Activated T-helper 2 cell treated with anti-CD3 and anti-CD28 coated beads, Interferon-gamma antibody, Interleukin-2, Interleukin-4, amounts not matched to agents 10 μg/mL and 5 μg/mL and 100 μg/mL, durations not matched to agents 14 hours and 24 hours and 36 hours (primary cell): ENCODE measurements at places on chromosomes 7 and 10. TPM values are rescaled to one million over a fixed set of nuclear protein-coding genes. Genes with fewer than 3 reads are reported as not detected.

DNA sequence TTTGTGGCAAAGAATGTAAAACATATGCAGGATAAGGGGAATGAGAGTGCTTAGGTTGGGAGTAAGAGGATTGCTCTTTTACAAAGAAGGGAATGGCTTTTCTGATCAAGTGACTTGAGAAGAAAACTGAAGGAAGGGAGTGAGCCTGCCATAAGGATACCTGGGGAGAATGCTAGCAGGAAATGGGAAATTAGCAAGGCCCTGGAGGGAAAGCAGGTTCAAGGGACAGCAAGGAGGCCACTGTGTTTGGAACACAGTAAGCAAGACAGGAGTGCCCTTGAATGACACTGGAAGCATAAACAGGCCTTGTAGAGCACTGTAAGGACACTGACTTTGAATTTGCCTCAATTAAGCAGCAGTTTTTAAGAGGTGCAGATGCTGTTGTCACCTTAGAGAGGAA lies 1069.9 kb downstream of the DNAJB9 start:
- H3K36me3 ChIP-seq, result no peaks in the 10 kb centered on the region
- H3K4me1 ChIP-seq, result no peaks in the 10 kb centered on the region
- no peaks in the 10 kb centered on the region for H3K27me3 ChIP-seq
- no peak for DNase-seq
- no peak overlapping the region for H3K4me3 ChIP-seq

Gene ADRA2A
- not detected in 2 replicates for total RNA-seq

DNA sequence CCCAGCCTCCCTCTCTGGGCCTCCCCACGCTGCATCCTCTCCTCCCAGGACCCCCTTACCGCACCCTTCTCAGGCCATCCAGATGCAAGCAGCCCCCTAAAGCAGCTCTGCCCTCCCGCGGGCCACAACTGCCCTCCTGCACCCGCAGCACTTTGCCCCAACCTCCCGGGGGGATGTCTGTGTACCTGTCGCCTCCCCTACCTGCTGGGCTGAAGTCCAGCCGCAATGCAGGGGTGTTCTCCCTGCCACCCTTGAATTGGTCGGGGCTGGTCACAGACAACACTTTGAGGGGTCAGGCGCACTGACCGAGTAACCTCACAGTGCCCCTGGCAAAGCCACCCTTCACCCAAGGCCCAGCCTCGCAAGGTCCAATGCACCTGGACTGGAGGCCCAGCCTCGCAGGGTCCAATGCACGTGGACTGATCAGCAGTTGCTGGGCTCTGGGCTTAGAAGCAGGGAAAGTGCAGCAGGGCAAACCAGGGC lies 8.3 kb upstream of the CALML5 start:
- no peaks in the 10 kb centered on the region for H3K36me3 ChIP-seq
- no peaks in the 10 kb centered on the region for H3K4me1 ChIP-seq
- H3K27ac ChIP-seq, result no peak overlapping the region
- no peak for DNase-seq
- H3K4me3 ChIP-seq, result no peak overlapping the region

- peaks cover 7% of the 10 kb centered on the region for H3K4me1 ChIP-seq
- DNase-seq, result no peak
- H3K27ac ChIP-seq, result no peak overlapping the region
- H3K4me3 ChIP-seq, result no peak overlapping the region
- H3K27me3 ChIP-seq, result peaks cover 35% of the 10 kb centered on the region
Measured at GRCh38 chr7:1403638-1404459, 55.4 kb downstream of the MICALL2 start.

Gene ABCA13
- 0.02 and 0.32 TPM in 2 replicates for total RNA-seq

GRCh38 chr10:49781247-49781646 lies 19.1 kb upstream of the OGDHL start:
- H3K4me1 ChIP-seq, result no peaks in the 10 kb centered on the region
- no peaks in the 10 kb centered on the region for H3K36me3 ChIP-seq

GRCh38 chr7:27680610-27681009 lies 17.9 kb upstream of the HIBADH start:
- H3K4me1 ChIP-seq, result peaks cover 7% of the 10 kb centered on the region
- H3K27ac ChIP-seq, result no peak overlapping the region

DNA sequence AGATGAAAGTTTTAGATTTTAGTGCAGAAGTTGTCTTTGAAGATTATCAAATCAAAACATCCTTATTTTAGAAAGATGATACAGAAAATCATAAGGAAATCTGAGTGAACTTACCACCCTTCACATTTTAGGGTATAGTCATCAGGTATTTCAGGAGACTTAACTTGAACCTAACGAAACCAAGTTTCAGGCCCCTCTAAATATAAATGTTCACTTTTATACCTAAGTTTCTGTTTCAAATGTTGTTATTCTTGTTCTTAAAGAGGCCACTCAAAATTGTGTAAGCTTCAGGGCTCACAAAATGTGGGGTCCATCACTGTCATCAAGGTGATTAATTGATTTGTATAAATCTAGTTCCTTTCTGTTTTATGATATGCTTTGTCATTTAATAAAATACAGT lies 216.2 kb downstream of the KIAA1217 start:
- no peak overlapping the region for H3K27ac ChIP-seq
- no peaks in the 10 kb centered on the region for H3K36me3 ChIP-seq
- H3K4me1 ChIP-seq, result no peaks in the 10 kb centered on the region
- no peak for DNase-seq
